Motor neuron (in vitro differentiated cells): ENCODE measurements at places on chromosomes 4 and X.

DNA sequence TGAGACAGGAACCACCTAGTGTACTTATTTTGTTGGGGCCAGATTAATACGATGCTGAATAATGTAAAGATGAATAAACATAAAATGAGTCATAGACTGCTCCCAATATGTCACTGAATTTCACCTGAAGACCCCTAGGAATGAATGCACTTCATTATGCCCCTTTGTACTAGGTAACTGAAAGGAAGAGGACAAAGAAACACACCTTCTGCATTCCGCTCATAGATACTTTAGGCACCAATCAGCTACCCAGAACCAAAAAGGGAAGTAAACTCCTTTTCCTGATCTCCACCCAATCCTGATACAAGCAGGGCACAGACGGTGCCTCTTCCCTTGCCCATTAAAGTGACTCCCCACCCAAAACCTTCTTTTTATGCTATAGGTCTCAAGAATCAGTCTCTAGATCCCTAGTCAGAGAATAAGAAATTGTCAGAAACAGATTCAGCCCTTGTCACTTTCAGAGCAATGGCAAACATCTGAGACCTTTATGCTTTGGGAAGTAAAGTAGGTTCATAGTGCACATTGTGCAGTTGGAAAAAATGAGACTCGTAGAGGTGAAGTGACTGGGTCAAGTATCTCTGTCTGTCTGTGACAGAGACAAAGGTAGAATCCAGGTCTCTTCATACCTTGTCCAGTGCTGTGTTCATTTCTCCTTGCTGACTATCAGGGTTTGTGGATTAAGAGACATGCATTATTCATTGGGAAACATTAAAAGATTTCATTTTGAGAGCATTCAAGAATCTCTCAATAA is 2.3 kb downstream of the GPR174 start:
- no peak for ATAC-seq

- ATAC-seq: peak; percentile 87
Observed at GRCh38 chr4:136680271-136680670, 852.0 kb downstream of the PCDH18 start.

GRCh38 chr4:81687471-81687870 is 215.8 kb upstream of the RASGEF1B start:
- ATAC-seq: no peak

GRCh38 chrX:153307276-153308178 is 14.0 kb downstream of the PNMA6F start:
- ATAC-seq: no peak

DNA sequence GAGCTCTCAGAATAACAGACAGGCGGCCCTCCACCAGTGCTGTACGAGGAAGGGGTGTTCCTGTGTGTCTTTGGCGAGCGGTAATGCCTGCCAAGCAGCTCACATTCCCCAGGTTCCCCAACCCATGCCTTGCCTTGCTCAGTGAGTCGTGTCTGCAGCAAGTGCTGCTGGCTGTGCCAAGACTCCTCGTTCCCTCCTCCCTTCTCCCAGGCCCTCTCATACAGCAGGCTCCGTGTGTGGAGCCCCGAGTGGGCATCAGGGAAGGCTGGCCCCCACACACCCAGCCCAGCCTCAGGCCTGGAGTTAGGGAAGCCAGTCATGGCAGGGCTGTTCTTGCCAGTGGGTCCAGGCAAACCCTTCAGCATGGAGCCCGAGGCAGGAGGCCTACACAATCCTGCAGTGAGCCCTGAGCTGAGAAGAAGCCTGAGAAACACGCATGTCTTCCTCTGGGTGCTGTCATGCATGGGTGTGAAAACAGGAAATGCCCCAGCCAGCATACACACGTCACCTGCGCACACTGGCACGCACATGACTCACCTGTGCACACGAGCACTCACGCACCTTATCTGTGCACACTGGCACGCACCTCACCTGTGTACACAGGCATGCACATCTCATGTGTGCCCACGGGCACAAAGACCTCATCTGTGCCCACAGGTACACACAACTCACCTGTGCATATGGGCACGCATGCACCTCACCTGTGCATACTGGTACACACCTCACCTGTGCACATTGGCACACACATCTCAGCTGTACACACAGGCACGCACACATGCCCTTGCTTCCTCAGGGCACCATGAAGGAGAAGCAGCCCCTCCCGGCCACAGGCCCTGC is 238.7 kb downstream of the DHRSX start:
- ATAC-seq: no peak

DNA sequence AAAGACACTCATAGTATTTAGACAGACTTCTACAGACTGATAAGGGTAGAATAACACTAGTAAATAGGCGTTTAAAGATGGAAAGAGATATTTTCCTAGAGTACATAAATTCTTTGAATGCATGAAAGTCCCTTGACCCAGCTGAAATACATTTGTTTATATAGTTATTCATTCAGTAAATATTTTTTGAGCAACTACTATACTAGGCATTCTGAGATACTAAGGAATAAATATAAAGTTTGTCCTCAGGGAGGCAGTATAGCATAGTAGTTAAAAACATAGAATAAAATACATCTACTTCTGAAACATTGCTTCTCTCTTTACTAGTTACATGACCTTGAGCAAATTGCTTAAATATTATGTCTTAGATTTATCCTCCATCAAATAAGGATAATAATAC is 27.4 kb downstream of the HMGN5 start:
- no peak for ATAC-seq

DNA sequence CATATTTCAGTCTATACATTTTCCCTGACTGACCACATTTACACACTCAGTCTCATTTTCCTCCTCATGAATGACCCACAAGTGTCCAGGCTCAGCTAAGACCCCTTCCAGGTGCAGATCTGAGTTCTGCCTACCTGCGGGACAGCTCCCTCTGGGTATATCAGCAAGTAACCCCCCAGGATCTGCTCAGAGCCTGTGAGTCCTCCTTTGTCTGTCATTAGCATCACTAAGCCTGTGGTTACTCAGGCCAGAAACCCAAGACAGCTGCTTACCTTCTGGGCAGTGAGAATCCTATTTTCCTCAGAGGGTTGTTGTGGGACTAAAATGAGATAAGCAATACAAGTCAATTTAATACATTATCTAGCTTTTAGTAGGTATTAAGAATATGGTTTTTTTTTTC is 487.6 kb upstream of the BOD1L1 start:
- no peak for ATAC-seq

- no peak for ATAC-seq
Observed at GRCh38 chrX:13808865-13809264, 8.0 kb downstream of the GPM6B start.
